ENCODE measurements at places on chromosomes 2 and 18.

- DNase-seq, result no peak
Measured at GRCh38 chr18:44356566-44357157, 324.0 kb upstream of the SETBP1 start.

GRCh38 chr18:36186461-36187192, 670 bp upstream of the MOCOS start:
- no peak for DNase-seq

DNA sequence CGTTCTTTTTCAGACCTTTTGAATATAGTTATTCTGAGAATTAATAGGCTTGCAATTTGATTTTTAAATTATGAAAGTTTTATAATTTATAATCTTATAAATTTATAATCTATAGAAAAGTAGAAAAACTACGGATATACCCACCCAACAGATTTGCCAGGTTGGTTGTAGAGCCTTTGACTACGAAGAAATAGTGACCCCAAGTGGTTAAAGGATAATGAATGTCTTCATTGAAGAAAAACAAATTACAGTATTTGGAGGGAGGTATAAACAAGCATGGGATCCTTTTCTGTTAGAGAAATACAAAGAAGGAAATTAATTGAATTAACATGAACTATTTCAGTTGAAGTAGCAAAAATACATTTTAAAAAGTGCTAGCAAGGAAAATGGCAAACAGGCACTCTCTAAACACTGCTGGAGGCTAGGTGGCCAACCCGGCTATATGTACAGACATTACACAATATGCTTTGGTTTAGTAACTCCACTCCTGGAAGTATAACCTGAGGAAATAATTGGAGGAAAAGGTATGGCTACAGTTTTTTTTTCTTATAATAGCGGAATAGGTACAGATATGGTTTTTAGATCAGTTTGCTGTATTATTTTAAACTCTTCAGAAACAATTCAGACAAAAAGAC, 110.9 kb downstream of the MIB1 start:
- DNase-seq, result no peak

GRCh38 chr18:35459997-35460396, 37.8 kb downstream of the INO80C start:
- DNase-seq, result no peak

DNA sequence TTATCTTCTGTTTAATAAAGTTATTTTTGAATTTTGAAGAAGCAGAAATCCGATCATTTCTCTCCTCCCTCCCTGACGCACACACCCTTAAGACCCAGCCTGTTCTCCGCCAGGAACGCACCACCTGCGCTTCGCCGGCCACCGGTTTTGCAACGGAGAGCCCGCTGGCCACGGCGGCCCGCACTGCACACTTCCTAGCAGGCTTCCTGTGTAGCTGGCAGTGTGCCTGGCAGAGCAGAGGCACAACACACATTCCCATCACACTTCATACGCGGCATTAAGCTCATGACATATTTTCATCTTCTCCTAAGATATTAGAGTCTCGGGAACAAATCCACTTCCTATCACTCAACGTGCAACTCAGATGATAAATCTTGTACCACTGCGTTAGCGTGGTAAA, 148.0 kb downstream of the HDAC4 start:
- no peak for DNase-seq

DNA sequence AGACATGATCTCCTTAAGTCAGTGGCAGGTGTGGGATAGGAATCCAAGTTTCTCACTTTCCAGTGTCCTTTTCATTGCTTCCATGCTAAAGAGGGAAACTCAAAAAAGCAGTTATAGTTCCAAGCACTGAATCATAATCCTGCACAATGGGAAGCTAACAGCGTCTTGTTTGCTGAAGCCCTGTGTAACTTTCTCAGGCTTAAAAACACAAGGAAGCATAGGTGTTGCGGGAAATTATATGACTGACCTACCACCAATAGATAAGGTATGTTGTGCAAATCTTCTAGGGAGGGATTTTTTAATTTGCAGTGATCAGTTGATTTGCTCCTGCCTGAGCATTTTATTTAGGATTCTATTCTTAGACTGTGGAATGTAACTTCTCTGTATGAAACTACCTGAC, 250.9 kb downstream of the MYO3B start:
- no peak for DNase-seq

- DNase-seq, result no peak
Measured at GRCh38 chr2:133991606-133992168, 262.2 kb upstream of the MGAT5 start.

GRCh38 chr2:10425699-10426098, 22.4 kb downstream of the ODC1 start:
- no peak for DNase-seq

GRCh38 chr2:10876394-10876793, 35.3 kb upstream of the KCNF1 start:
- DNase-seq, result no peak

DNA sequence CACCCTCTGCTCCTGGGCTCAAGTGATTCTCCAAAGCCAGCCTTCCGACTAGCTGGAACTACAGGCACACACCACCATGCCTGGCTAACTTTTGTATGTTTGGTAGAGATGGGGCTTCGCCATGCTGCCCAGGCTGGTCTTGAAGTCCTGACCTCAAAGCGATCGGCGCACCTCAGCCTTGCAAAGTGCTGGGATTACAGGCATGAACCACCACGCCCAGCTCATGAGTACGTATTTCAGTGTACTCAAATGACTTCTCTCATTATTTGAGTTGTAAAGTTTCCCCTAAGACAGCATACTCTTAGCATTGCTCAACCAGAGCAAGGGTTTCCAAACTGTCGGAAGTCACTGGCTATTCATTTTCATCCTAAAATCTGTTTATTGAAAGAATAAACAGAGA, 40.3 kb downstream of the IMPA2 start:
- DNase-seq, result no peak

DNA sequence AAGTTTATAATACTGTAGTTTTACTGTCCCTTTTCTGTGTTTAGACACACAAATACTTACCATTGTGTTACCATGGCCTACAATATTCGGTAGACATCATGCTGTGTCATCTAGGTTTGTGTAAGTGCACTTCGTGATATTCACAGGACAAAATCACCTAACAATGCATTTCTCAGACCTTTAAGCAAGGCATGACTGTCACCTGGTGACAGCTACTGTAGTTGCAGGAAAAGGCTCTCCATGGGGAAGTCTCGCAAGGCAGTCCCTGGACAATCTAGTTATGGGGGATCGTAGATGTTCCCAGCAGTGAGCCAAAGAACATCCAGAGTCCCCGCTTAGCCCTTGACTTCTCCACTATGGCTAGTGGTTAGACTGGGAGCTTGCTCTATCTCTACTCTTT, 73.1 kb downstream of the EIF2AK3 start:
- no peak for DNase-seq

- DNase-seq, result no peak
Measured at GRCh38 chr2:25548601-25549000, 124.8 kb downstream of the DTNB start.

DNA sequence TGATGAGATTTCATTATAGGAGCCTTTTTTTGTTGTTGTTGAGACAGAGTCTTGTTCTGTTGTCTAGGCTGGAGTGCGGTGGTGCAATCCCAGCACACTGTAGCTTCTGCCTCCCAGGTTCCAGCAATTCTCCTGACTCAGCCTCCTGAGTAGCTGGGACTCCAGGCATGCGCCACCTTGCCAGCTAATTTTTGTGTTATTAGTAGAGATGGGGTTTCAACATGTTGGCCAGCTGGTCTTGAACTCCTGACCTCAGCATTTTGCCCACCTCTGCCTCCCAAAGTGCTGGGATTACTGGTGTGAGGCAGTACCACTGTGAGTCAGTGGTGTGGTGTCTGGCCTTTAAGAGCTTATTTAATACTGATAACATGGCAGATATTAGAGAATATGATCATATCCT, 60.1 kb downstream of the MOB4 start:
- no peak for DNase-seq

- no peak for DNase-seq
Measured at GRCh38 chr2:101830146-101830545, 132.6 kb downstream of the MAP4K4 start.

DNA sequence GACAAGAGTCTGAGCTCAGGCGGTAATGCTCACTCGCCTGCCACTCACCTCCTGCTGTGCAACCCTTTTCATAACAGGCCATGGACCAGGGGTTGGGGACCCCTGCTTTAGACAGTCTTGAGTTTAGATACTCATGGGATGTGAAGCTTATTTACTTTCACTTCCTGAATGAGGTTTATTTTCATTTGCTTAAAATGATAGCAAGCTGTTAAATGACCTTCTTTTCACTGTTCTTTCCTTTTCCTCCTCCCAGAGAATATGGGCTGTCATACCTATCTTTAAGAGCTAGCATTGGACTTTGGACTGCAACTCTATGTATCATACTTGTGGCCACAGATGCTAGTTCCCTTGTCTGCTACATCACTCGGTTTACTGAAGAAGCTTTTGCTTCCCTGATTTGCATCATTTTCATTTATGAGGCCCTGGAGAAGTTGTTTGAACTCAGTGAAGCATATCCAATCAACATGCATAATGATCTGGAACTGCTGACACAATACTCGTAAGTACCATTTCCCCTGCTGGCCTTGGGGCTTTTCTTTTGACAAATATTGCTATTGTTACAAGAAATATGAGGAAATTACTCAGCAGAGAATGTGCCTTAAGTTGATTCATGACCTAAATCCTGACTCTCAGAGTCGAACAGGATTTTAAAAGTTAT, 168.5 kb downstream of the DPP4 start:
- peak; percentile 21 for DNase-seq

GRCh38 chr18:80136679-80137078, 27.6 kb downstream of the ADNP2 start:
- no peak for DNase-seq

- DNase-seq, result no peak
Measured at GRCh38 chr2:83784947-83785346, 674.1 kb downstream of the SUCLG1 start.

- DNase-seq, result no peak
Measured at GRCh38 chr18:79952996-79953559, 1.6 kb upstream of the SLC66A2 start.

DNA sequence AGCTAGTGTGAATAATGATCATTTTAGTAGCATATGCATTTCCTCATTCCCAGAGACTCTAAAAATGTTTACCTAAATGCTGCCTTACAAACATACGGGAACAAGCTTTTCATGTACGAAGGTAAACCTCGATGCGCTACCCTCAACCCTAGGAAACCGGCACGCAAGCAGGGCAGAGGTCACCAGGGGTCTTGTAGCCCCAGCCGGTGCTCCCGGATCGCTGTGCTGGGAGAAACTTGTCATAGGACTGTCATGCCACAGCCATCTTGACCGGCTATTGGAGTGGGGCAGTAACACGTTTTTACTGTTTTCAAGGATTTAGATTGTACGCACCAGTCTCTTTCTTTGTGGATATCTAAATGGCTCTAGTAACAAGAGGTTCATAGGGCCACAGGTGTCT, 34.8 kb upstream of the NFATC1 start:
- DNase-seq, result no peak

GRCh38 chr2:64192664-64193105, 48.5 kb upstream of the PELI1 start:
- DNase-seq, result no peak

DNA sequence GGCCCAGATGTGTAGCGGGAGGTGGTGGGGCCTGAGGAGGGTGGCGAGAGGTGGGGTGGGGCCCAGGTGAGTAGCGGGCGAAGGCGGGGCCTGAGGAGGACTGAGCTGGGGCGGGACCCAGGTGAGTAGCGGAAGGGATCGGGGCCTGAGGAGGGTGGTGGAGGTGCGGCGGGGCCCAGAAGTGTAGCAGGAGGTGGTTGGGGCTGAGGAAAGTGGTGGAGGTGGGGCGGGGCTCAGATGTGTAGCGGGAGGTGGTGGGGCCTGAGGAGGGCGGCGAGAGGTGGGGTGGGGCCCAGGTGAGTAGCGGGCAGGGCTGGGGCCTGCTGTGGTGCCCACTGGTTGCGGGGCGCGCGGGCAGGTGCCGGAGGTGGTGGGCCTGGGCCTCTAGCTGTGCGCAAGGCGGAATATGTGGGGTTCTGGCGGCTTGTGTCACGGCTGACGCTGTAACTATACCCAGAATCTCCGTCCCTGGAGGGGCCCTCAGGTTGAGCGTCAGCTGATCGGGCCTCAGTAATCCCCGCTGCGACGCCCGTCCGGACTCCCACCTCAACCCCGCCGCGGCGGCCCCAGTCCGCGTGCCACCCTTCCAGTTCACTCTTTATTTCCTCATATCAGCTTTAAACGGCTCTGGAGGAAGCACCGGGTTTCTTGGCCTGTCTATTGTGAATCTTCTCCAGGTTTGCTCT, 866 bp upstream of the SF3B6 start:
- no peak for DNase-seq

DNA sequence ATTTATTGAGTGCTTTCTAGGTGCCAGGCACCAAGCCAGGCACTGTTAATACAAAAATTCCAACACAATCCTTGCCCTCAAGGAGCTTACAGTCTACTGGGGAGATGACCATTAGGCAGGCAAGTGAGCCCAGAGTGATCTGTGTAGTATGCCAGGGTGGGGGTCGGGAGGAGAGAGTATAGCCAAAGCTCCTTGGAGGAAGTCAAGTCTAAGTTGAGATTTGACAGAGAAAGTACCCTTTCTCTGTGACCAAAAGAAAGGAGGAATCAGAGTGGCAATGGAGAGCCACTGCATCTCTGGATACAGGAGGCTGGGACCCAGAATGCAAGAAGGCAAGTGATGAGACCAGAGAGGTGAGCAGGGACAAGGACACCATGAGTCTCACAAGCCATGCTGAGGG, 7.5 kb downstream of the ANKRD53 start:
- no peak for DNase-seq

GRCh38 chr2:178915423-178916173, 108.4 kb upstream of the TTN start:
- DNase-seq, result no peak

DNA sequence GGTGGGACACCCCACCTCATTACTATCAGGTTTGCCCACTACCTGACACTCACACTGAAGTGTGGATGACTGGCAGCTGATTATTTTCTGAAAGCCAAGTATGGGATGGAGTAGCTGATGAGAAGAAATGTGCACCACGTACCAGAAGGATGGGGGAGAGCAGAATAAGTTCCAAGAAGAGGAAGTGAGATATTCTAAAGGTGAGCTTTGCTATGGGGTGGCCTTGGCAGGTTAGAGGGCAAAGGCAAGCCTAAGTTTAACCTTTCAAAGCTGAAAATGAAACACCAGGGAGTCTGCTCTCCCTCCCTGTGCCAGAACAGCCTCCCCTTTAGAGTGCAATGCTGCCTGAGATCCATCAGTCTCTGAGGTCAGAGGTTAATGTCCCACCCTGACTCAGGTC, 196.1 kb upstream of the OSR1 start:
- no peak for DNase-seq

GRCh38 chr2:144675731-144676130, 155.8 kb upstream of the ZEB2 start:
- DNase-seq, result no peak

- peak; percentile 55 for DNase-seq
Measured at GRCh38 chr2:26901326-26902183, 53.6 kb downstream of the DPYSL5 start.
